ENCODE measurements at places on chromosomes 3 and 15. TPM values are rescaled to one million over a fixed set of nuclear protein-coding genes. Genes with fewer than 3 reads are reported as not detected.

PAK6 gene
- total RNA-seq: not detected

SRPRB gene
- 49.8 TPM for total RNA-seq

TTLL13 gene
- total RNA-seq: 1.4 TPM

DNA sequence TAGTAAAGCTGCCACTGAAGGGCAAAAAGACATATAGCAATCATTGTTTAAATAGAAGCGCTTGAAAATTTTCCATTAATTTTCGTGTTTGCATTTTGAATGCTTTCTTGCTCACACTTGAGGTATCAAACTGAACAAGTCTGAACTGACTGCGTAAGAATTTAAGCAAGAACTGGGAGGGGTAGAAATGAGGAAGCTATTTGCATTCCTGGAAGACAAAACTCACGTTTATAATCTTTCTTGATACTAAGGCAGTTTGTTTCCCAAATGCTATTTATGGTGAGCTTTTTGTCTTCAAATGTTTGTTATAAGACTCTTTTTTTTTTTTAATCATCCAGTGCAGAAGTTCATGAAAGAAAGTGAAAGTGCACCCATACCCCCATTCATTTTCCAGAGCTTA is 499.8 kb upstream of the TPRG1 start:
- no peaks in the 10 kb centered on the region for H3K4me1 ChIP-seq
- H3K27ac ChIP-seq: no peak overlapping the region
- DNase-seq: no peak
- H3K4me3 ChIP-seq: no peak overlapping the region

- peaks cover 10% of the 10 kb centered on the region for H3K4me1 ChIP-seq
- peaks cover 44% of the 10 kb centered on the region for H3K36me3 ChIP-seq
- H3K27ac ChIP-seq: no peak overlapping the region
- no peak overlapping the region for H3K4me3 ChIP-seq
- no peaks in the 10 kb centered on the region for H3K27me3 ChIP-seq
These were observed 7.1 kb downstream of the LSG1 start for GRCh38 chr3:194664857-194665256.

GRCh38 chr3:71244826-71245488 is 338.6 kb downstream of the FOXP1 start:
- H3K27ac ChIP-seq: no peak overlapping the region
- no peaks in the 10 kb centered on the region for H3K27me3 ChIP-seq
- H3K4me1 ChIP-seq: peaks cover 13% of the 10 kb centered on the region
- DNase-seq: no peak
- H3K36me3 ChIP-seq: no peaks in the 10 kb centered on the region

- H3K27ac ChIP-seq: peak overlapping the region; percentile 54
- H3K4me3 ChIP-seq: peak overlapping the region; percentile 55
- H3K27me3 ChIP-seq: no peaks in the 10 kb centered on the region
- no peak for DNase-seq
- H3K36me3 ChIP-seq: no peaks in the 10 kb centered on the region
These were observed 1.1 kb downstream of the CCR2 start for GRCh38 chr3:46354984-46355383.

Measured in CD4-positive, alpha-beta memory T cell (primary cell).